ENCODE measurements at places on chromosomes 7 and 10.

GRCh38 chr7:81441750-81442149, 328.1 kb downstream of the HGF start:
- DNase-seq: no peak

DNA sequence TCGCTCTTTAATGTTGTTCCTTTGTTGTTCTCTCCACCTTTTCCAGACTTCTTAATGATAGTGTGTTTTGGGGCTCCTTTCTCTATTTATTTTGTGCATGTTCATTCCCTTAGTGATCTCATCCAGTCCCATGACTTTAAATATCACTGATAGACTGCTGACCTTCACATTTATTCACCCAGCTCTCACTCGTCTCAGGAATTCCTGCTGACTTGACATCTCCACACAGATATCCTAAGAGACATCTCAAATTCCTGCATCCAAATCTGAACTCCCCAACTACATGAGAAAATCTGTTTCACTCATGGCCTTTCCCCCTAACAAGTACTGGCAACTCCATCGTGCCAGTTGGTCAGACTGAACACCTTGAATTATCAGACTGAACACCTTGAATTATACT, 111.2 kb downstream of the CTTNBP2 start:
- no peak for DNase-seq

DNA sequence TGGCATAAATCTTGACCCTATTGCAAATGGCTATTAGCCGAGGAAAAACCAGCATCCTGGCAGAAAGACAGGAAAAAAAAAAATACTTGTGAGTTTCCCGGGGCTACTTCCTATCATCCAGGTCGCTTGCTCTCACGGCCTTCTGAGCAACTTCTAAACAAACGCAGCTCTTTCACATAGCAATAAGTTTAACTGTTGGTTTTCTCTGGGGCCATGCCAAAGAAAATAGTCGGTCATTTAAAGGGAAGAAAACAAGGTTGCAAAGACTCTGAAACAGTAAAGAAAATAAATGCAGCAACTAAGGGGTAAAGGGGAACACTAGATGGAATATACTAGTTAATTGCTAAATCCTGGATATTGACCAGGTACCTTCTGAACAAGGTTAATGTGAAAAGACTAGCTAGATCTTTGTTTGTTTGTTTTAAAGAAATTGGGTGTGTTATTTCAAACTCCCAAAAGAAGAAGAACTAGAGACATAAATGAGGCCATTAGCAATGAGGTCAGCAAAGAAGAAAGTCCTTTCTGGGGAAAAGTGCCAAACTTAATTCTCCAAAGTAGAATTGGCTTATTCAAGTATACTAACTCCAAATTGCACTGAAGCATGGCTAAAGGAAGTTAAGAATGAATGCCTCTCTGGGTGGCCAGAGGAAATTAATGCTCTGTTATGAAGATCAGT, 54.2 kb downstream of the SLC39A12 start:
- DNase-seq: no peak

DNA sequence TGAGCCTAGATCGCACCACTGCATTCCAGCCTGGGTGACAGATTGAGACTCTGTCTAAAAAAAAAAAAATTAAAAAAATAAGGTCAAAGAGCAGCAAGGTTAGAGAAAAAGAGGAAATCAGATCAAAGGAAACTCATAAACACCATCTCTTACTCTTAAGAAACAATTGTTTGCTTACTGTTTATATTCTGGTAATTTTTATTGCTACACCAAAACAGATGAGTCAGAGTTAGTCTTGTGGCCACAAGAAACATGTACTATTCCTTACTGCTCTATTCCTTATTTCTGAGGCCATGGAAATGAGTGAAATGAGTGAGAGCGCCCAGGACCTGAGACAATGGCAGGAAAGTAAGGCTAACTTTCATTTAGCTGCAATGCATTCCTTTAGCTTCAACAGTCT, 387.3 kb downstream of the HPSE2 start:
- no peak for DNase-seq

- DNase-seq: no peak
Observed at GRCh38 chr7:23207884-23208283, 26.0 kb downstream of the NUP42 start.

All from progenitor cell of endocrine pancreas (in vitro differentiated cells).